Inflammatory macrophage treated with lipopolysaccharide for 4 hours (primary cell): ENCODE measurements at places on chromosomes 6 and 20.

GRCh38 chr20:58871533-58872102 lies 19.1 kb downstream of the GNAS start:
- no peak for DNase-seq

DNA sequence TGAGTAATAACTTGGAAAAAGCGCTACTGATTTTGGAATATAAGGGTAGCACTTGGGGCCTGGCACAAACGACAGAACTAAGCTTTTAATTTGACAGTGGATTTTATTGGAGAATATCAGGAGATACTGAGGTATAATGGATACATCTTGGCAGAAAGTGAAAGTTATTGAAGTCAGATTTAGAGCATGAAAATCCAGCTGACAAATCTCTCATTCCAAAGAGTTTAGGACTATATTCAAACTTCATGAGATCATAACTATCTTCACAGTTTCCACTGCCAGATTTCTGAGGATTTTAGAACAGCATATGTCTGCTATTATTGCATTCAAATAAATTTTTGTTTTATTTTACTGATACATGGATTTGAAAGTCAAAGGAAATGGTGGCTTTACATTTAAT lies 132.3 kb upstream of the THEMIS start:
- DNase-seq: no peak

- DNase-seq: peak; percentile 18
These were observed 41.9 kb upstream of the TAB2 start for GRCh38 chr6:149275621-149276020.

- no peak for DNase-seq
These were observed 8.9 kb downstream of the EHMT2 start for GRCh38 chr6:31888276-31889258.

GRCh38 chr20:3121955-3122610 lies 37.6 kb upstream of the AVP start:
- peak; percentile 64 for DNase-seq

DNA sequence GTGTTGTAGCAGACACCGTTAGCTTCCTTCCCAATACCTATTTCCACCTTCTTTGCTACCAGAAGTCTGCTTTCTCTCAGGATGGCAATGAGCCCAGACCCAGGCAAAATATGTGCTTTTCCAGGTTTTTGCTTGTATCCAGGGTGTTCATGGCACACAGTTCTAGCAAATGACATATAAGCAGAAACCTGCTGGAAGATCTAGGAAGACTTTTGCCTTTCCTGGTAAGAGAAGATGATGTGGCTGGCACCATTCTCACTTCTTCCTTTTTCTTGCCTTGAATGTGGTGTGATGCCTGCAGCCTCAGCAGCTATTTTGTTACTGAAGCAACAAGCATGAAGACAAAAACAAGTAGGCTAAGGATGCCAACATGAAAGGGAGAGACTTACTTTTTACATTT lies 19.2 kb upstream of the TBC1D22B start:
- DNase-seq: peak; percentile 60

DNA sequence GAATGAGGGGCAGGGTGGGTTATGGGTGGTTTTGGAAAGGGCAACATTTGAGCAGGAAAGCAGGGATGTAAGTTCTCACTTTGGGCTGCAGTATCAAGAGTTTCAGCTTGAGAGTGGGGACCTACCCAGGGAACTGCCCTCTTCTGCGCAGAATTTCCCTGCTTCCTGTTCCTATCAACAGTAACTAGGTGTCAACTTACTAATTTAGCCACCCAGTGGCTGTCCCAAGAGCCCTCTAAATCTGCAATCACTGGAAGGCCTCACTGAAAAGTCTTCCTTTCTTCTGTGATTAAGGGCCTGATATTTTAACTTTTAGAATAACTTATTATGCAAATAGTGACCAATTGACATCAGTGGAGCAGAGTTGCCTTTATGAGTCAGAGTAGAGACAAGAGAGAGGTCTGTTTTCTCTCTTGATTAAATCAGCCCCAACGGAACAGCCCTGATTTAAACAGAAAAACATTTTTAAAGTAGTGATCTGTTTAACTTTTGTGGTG lies 118.2 kb upstream of the RIPOR2 start:
- DNase-seq: peak; percentile 84

GRCh38 chr6:24157886-24158285 lies 31.9 kb downstream of the NRSN1 start:
- DNase-seq: no peak
